Activated CD4-positive, CD25-positive, alpha-beta regulatory T cell (primary cell): ENCODE measurements at places on chromosomes 3 and 15.

DNA sequence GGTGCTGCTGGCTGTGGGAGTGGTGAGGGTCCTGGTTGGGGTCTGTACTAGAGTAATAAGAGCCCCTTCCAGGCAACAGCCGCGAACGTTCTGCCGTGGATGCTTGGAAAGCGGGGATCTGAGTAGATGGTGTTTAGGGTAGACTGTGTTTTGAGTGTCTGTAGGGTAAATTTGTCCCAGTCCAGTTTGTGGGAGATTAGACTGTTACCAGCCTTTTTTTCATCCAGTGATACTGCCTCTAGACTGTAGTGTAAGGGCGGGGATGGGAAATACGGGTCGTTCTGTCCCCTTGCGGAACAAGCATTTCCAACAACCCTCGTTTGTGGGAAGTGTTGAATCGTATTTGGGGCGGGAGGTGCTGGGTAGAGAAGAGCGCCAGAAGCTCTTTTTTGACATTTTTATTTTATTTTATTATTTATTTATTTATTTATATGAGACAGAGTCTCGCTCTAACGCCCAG is 424 bp downstream of the HAUS2 start:
- DNase-seq = no peak

- DNase-seq = no peak
Observed at GRCh38 chr3:190375671-190376070, 12.3 kb upstream of the CLDN16 start.

DNA sequence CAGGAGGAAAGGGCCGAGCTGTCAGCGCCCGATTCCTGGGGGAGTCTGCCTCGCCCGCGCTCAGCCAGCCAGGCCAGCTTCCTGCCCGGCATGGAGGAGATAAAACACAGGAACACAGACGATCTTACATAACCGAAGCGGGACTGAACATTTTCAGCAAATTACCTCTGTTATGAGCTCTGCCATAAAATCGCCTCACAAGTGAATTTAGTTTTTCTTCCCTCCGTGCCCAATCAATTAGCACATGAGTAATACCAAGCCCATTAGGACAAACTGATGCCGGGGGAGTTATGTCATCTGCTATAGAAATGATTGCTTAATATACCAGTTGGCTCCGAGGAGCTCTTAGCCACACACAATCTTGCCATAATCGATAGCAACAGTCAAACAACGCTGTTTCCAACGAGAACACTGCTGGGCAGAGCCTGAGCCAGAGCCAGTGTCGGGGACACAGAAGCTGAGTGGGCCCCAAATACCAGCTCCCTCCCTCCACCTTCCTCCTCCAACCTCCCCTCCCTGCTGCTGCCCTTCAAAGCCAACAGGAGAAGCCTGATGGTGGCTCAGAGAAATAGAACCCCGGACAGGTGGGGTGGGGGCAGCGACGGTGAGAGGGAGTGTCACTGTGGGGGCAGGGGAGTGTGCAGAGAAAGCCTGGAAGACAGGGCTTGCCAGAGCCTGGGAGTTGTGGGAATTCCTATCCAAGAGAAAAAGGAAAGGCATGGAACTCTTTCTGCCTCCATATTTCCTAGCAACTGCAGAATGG is 279.4 kb upstream of the TLE3 start:
- DNase-seq = no peak

DNA sequence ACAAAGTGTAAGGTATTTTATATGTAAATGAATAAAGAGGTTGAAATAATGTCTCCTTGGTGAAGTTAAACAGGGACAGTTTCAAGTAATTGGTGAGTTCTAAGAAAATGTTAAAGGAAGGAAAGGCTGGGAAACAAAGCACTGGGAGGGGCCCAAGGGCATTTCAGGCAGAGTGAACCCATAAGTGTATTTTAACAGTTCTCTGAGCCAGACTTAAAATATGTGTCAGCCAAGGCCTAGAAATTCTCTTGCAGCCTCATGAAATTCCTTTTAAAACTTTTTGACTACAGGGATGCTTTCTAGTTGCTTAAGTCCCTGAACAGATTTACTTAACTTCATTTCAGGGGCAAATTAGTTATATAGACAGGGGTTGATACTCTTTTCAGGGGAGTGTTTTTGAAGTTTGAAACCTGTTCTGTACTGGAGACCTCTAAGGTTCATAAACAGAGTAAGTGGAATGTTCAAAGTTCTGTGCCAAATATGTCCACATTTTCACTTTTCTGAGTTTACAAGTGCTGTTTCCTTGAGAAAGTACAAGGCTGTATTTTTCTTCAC is 77.6 kb downstream of the GALK2 start:
- DNase-seq = no peak

DNA sequence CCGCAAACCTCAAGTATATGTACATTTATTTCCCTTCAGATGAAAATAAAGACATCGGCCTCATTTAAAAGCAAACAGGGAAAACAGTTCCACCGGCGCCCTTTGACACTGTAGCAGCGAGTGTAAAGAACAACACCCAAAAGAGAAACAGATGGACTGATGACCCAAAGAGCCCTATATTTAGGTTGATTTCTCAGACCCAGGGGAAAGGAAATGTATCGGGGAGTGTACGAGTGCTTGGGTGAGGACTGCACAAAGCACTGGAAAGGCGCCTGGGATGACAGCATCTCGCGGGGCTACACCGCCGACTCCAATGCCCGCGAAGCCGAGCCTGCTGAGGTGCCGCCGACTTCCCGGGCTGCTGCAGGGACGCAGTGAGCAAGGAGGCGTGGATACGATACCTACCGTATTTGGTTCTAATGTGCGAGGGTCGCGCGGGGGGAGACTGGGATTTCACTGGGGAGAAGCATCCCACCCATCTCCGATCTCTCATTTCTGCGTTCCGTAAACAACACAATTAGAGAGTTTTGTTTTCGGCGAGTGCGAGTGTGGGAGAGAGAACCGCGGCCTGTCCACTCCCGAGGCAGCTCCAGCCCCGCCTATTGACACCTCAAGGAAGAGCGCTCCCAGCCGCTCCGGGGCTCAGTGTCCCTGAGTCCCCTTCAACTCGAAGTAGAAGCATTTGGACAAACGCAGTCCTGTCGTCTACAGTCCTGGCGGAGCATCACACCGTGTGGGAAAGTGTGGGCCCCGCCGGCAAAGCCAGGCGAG is 2.0 kb downstream of the MECOM start:
- DNase-seq = no peak

- DNase-seq = no peak
Observed at GRCh38 chr3:175413926-175414325, 554.8 kb downstream of the NAALADL2 start.

GRCh38 chr3:188435266-188435665 is 281.3 kb downstream of the LPP start:
- no peak for DNase-seq

- DNase-seq = no peak
Observed at GRCh38 chr3:78086150-78086549, 1046.3 kb downstream of the ROBO2 start.

DNA sequence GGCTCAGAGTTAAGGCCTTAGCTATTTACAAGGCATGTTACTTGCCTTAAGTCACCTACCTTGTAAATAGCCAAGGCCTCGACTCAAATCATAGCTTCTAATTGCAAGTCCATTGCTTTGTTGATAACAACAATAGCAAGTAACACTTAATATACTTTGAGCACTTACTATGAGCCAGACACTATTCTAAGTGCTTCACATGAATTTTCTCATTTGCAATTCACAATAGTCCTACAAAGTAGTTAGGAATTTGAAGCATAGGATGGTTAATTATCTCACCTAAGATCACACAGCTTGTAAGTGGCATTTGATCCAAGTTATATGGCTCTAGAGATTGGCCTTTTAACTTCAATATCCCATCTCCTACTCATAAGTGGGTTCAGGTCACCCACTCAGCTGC is 28.4 kb downstream of the SLC9A9 start:
- no peak for DNase-seq

GRCh38 chr3:70861855-70862254 is 549.4 kb upstream of the MDFIC2 start:
- no peak for DNase-seq
